ENCODE measurements at places on chromosomes 5 and 9.

DNA sequence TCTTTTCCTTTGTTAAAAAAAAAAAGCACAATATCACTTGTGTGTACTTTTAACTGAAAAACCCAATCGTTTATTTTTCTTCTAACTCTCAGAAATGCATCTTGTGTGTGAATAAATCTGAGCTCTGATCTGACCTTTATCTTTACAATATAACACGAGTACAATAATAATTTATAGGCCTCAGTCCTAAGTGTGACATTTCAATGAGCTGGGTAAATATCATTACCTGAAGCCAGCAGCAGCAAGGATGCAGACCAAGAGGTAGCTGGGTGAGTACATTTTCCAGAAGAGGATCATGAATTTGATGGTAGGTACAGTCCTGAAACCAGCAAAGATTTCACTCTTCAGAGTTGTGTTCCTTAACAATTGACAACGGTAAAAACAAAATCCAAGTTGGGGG, 264.0 kb upstream of the KIF2A start:
- DNase-seq: no peak

DNA sequence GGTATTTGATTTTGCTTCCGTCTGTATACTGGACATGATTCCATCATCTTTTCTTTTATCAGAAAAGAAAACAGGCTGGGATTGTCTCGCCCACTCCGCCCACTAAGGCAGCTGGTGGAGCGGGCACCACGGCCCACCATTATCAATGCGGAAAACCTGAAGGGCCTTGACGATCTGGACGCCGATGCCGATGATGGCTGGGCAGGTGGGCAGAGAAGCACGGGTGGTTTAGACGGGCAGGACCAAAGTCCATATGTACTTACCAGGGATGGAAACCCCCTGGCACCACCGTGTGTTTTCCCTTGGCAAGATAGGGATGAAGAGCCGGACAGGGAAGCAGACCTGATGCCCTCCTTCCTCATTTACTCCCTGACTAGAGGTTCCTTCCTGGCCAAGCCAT, 53.7 kb downstream of the PRRC2B start:
- DNase-seq: no peak

DNA sequence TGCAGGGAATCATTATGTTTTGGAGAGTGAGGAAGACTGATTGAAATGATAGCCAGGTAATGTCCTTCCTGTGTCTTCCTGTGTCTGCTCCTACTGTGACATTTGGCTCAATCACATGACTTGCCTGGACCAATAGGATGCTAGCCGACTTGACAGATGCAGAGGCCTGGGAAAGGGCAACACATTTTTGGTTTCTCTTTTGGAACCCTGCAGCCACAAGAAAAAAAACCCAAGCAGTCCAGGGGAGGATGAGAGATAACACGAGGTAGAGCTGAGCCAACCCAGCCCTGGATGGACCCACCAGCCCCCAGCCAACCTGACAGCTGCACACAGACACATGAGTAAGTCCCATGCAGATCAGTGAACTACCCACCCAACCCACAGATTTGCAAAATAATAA, 256.1 kb upstream of the SMARCA2 start:
- no peak for DNase-seq

DNA sequence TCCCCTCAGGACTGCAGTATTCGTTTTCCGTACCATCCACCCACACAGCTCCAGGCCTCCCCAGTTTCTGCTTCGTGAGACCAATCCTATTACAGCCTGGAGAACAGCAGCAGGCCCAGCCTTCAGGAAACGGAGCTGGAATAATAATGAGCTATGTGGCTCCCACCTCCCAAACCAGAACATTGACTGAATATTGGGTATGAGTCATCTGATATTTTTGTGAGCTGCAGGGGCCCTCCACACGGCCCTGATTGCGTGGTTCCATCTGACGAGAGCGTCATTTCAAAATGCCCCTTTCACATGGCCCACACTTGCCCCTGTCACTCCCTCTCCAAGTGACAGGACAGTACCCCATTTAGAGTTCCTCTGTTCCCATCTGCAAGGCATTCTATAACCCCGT, 192.0 kb downstream of the BRINP1 start:
- DNase-seq: no peak

DNA sequence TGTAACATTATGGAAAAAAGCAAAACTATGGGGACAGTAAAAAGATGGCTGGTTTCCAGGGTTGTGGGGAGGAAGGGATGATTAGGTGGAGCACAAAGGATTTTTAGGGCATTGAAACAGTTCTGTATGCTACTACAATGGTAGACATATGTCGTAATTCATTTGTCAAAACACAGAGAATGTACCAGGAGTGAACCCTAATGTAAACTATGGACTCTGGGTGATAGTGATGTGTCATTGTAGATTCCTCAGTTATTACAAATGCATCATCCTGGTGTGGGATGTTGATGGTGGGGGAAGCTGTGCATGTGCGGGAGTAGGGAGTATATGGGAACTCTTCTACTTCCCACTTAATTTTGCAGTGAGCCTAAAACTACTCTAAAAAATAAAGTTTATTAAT, 135.0 kb upstream of the GABRP start:
- DNase-seq: no peak

DNA sequence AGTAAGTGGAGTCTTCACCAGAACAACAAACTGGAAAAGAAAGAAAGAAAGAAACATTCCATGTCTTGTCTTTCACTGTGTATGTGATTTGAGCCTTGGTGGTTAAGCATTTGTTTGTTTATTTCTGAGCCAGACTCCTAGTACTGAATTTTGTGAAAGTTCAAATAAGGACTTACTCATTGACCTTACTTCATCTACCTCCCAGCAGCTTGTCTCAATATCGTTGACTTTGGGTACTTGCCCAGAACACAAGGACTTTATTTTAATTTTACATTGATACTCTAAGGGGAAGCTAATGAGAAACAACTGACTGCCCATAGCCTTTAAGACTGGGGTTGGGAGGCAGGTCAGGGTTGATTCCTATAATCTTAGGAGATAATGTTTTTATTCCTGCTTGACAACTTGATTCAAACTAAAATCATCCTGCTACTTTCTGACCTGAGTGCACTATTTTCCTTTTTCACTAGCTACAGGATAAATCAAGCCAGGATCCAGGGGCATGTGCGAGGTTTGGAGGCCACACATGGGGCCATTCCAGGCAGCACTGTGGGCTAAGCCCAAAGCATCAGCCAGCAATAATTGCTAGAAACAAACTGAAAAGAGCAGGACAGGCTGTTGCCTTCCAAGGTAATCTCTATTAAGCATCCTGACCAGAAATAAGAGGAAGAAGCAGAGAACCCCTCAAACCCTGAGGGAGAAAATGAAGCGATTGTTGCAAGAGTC, 138.9 kb upstream of the RUSC2 start:
- DNase-seq: no peak

DNA sequence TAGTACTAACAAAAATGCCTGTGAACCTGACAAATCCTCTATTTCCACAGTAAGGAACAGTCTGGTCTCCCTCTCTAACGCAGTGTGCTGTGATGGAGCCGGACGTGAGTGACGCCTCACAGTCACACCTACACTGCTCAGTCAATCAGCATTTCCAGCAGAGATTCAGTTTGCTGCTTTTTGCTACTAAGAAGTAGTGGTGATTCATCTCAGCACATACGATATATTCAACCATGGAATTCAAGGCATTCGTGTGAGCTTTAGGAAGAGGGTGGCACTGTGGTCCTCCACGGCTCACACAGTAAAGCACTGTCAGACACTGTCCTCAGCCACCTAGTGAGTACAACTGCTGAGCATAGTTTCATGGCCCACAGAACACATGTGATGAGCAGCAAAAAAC, 70.9 kb downstream of the SETX start:
- no peak for DNase-seq

DNA sequence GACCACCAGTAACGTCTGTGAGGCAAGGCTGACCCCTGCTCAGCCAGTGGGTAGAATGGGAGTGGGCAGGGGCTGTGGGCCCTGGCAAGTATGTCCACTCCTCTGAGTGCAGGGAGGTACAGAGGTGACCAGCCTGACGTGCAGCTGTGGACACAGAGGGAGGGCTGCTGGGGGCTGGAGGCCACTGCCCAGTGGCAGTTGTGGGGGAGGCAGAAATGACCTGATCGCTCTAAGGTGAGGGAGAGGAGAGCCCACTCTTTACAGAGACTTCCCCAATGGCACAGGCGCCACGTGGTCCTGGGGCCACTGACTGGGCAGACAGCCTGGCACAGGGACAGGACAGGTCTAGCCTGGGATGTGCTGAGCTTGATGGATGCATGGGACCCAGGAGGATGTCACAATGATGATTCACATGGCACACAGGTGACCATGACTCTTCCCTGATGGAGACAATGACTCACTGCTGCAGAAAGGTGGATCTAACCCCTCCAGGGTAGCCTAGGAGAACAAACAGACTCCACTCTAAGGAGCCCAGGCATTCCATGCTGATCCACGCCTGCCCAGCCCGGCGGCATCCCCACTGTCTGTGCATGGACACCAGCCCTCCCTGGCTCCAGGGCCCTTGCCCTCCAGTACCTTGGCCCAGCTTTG, 7.7 kb downstream of the LPCAT1 start:
- no peak for DNase-seq

DNA sequence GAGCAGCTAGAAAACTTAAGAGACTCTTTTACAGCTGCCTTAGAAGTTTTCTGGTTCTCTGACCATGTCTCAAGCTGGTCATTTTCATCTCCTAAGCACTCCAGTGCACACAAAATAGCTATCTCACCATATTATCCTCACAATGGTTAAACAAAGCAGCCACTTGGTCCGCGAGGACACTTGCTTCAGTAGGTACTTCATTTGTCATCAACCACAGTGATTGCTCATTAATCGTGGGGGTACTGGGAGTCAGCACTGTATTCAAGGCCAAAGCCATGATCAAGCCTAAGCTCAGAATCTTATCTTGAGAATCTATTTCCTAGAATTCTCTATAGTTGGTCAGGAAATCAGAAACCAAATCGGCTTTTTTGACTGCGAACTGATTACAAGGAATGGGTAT, 2.9 kb downstream of the ARL14EPL start:
- DNase-seq: no peak

DNA sequence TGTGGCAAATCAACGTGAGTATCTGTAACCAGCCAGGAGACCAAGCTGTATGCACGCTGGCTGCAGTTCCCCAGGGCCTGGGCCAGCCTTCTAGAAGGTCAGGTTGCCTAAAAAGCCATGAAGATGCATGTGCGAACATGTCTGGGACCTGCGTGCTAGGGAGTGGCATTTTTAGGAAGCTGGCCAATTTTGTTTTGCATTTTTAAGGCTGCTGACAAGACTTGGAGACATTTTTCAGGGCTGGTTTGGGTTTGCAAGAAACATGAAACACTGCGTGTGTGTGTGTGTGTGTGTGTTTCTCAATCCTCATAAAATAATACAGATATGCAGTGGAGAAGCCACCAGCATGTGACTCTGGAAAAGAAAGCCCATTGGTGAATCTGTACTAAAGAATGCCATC, 5.1 kb downstream of the TGFBI start:
- no peak for DNase-seq

- no peak for DNase-seq
These were observed 63.5 kb downstream of the SPATA31D1 start for GRCh38 chr9:82052081-82052480.

DNA sequence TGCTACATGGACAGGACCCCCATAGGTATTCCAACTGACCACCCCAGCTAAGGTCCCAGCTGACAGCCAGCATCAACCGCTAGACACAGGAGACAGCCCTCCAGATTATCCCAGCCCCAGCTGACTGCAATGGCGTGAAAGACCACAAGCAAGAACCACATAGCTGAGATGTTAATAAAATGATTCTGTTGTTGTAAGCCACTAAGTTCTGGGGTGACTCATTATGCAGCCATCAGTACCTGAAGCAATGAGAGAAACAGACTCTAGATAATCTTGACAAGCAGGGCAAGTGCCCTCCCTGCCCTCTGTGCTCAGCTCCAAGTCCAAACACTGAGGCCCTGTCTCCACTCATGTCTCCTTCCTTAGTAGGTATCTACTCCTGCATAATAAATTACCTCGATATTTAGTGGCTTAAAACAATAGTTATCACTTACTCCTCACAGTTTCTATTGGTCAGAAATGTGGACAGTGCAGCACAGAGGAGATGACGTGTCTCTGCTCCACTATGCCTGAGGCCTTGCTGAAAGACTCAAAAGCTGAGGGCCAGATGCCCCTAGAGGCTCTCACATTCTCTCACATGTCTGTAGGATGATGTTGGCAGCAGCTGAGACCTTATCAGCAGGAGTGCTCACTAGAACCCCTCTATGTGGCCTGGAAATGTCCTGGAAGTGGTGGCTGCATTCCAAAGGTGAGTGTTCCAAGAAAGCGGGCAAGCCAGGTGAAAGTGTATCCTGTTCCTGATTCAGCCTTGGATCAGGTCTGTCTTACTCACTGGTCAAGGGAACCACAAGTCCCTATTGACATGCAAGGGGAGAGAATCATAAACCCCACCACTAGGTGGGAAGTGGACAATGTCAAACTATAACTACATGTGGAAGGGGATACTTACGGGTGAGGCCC, 2.5 kb downstream of the MGAT1 start:
- no peak for DNase-seq

- DNase-seq: no peak
These were observed 51.5 kb upstream of the ATP10B start for GRCh38 chr5:160903551-160903950.

- no peak for DNase-seq
These were observed 3.1 kb upstream of the NDUFS4 start for GRCh38 chr5:53557386-53557785.

DNA sequence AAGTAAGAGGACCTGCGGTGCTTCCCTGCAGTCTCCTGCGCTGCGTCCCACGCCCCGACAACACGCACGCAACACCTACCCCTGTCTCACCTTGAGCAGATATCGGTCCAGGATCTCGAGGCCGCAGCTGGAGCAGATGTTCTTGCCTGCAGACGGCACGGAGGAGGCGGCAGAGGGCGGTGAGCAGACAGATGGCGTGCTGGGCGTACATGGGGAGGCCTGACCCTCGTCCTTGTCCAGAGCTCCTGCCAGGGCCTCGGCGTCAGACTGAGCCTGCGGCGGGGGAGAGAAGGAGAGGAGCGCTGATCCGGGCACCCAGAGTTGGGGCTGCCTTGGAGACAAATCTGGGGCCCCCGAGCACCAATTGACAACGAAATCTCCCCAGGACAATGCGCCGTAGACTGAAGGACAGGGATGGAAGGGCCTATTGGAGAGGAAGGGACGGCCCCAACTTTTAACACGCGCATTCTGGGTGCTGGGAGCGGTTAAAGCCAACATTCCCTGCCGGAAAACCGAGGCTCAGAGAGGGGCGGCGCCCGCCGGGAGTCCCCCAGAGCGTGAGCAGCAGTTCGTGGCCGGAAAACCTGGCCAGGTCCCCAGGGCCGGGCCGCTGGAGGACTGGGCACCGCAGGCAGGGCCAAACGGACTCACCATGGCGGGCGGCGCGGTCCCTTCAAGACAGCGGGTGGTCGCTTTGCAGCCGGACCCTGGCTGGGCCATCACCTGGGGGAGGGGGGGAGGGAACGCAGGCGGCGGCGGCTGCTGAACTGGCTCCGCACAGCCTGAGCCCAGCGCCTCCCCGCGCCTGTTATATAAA, 1.8 kb downstream of the LHX6 start:
- DNase-seq: no peak

DNA sequence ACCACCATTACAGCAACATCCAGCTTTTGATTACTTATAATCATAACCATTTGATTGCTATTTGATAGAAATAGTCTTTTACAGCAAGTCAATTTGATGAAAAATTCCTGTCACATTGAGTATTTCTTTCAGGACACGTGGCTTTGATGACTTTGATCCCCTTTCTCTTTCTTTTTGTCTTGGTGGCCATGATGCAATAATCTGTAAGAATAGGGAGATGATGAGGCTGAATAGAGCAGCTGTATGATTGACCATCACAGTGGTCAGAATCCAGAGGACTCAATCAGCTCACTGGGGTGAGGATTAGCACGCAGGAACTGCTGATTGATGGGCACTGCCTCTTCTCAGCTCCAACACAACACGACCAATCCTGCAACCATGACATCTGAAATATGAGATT, 262.7 kb downstream of the PARP8 start:
- DNase-seq: no peak
